NCI-H1930 (cell line): ENCODE measurements at places on chromosomes 7 and 10.

DNA sequence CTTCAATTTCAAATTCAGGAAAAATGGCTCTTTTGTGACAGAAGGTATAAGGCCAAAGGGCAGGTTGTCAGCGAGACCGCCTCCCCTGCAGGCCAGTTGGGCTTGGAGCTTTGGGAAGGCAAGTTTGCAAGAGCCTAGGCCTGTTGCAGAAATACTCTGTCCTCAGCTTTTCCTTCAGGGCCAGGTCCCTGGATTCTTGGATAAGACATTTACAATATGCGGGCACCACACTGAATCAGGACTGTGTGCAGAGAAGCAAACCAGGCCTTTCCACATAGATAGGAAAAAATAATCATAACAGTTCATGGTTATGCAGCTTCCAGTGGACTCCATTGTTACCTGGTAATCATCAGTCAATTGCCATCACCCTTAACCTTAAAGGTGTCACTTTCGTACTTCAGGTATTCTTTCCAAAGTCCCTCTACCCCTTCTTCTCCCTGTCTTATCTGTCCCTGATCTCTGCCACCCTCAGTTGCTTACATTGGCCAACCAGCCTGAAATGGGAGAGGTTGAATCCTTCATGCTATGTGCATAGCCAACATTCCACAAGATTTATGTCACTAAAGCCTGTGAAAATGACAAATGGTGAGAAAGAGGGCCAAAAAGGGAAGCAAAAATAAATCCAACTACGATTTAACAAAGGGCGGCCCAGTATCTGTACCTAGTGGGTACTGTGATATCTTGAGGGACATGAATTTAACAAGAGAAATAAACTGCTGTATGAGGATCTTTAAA, 304.5 kb upstream of the NFE2L3 start:
- DNase-seq, result no peak

DNA sequence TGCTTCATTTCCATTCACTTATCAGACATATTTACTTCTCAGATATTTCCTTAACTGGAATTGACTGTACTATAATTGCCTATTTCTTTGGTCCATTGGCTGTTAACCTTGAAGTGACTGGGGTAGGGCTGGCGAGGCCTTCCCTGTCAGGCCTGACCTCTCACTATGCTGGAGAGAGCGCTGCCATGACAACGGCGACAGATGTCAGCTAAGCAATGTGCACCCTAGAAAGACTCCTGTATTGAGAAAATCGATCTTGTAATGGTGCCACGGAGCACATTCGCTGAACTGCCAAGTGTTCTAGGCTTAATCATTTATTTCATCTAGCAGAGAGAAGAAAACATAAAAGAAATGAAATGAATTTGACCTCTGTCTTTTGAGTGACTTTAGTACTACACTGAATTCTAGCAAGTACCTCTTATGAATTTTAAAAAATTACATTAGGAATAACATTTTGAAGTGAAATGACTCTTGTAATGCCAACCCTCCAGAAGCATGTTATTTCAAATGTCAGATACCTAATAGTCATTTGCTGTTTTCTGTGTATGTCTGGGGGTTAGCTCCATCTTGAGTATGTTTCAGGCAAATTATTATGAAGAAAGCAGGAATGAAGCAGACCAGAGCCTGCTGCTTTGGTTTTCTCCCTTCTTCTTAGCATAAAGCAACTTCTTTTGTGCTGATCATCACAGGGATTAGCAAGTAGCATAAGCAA, 148.0 kb downstream of the SNX10 start:
- no peak for DNase-seq

- no peak for DNase-seq
These were observed 1.9 kb downstream of the EZH2 start for GRCh38 chr7:148882192-148882591.

DNA sequence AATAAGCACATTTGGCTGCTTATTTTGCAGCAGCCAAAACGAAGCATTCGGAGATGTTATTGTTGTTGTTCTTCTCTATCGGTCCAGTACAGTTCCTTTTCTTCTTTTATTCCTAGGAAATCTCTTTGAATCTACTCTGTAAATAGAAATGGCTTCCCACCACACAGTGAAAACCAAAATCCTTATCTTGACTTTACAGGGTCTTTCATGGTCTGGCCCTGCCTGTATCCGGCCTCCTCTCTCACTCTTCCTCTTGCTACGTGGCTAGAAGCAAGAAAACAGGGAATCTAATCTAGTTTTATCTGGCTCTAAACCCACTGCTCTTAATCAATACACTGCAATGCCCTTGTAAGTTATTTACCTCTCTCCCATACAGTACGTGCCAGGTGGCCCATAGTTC, 926.0 kb upstream of the C7orf33 start:
- no peak for DNase-seq

DNA sequence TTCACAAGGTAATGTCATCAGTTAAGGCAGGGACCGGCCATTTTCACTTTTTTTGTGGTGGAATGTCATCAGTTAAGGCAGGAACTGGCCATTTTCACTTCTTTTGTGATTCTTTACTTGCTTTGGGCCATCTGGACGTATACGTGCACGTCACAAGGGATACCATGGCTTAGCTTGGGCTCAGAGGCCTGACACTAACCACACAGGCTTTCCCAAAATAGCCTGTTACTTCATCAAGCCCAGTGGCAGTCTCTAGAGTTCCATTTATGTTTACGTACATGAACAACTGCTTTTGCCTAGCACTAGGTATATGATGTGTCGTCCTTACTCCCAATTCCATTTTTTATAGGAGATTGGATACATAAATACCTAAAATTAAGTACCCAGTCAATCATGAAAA, 237.9 kb downstream of the C7orf25 start:
- DNase-seq, result no peak

- no peak for DNase-seq
These were observed 24.1 kb downstream of the HIPK2 start for GRCh38 chr7:139753693-139754111.

DNA sequence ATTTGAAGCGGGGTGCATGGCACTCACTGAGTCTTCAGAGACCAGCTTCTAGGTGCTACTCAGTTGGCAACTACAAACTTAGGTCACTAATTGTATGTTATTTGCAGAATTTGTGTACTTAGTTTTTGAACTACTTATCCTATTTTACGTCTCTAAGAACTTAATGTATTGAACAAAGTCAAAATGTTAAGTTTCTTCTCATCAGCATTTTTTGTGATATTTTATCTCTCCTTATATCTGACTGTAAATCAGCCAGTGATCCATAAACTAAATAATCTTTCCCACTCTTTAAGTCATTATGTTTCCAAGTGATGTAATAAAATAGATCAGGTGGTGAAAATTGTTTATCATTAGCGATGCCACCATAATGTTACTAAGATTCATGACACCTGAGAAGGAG, 60.3 kb upstream of the TMEM248 start:
- DNase-seq, result no peak

DNA sequence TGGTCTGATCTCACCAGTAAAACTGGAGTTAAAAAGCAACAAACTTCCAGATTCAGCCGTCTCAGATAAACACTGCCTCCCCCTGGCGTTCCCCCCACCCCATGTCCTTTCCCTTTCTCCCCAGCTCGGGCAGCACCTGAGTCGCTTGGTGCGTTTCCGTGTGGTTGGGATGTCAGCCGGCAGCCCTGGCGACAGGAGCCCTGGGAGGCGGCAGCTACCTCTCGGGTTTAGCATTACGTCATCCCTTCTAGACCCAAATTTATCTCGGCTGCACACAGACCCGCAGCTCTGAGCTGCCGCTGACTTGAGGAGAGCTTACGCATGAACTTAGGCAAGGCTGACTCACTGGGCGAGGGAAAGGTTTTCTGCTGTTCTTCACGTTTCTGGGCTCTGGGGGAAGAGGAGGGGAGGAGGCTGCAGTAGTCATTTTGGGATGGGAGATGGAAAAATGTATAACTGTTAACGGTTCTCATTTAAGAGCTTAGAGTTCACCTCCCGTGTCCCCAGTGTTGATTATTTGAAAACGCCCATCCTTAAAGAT, 14.4 kb downstream of the MXI1 start:
- no peak for DNase-seq

- no peak for DNase-seq
These were observed 575.7 kb downstream of the REEP3 start for GRCh38 chr10:64096941-64097340.

DNA sequence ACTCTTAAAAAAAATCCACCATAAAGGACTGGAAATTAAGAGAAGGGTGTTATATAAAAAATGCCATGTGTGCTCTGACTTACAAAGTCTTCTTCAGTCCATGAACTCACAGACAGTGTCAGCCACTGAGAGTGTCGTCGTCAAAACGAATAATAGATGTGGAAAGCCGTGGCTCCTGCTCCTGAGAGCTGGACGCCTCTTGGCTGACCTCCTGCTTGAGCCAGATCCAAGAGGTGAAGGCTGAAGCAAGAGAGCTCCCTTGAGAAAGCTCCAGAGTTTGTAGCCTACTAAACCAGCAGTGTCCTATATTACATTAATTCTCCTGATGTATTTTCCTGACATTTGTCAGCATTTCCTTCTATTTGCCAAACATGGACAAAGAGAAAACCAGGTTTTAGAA, 234.3 kb upstream of the C7orf33 start:
- no peak for DNase-seq

GRCh38 chr10:22853906-22854447, 73.9 kb upstream of the ARMC3 start:
- DNase-seq, result no peak

GRCh38 chr10:373526-374309, 238.5 kb downstream of the ZMYND11 start:
- DNase-seq, result no peak

DNA sequence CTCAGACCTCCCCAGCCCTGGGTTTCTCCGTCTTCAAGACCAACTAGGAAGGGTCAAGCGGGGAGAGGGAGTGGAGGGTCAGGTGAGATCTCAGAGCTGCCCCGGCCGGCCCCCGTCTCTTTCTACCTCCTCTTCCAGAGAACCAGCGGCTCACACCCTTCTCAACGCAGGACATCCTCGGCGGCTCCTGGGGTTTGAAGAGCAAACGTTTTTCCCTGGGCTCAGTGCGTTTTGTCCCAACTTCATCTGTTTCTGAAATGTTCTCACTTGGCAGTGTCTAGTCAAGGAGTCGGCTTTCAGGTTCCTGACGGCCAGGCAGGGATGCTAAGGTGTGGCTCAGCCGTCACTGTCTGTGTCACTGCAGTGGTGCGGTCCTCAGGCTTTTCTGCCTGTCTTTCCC, 416.4 kb upstream of the FOXK1 start:
- DNase-seq, result no peak

GRCh38 chr10:54011117-54011516, 789.9 kb downstream of the PCDH15 start:
- no peak for DNase-seq

GRCh38 chr10:69573056-69573806, at the start of gene NEUROG3:
Gene NEUROG3, minus strand, starts transcription at chr10:69573422. Its CDS starts 379 bp downstream, at chr10:69573043.
- no peak for DNase-seq

- no peak for DNase-seq
These were observed 974.5 kb downstream of the LRMDA start for GRCh38 chr10:76405922-76406321.

GRCh38 chr7:98216941-98217622, 5.8 kb downstream of the BHLHA15 start:
- DNase-seq, result no peak

- no peak for DNase-seq
These were observed 70.5 kb downstream of the IQUB start for GRCh38 chr7:123463890-123464289.

DNA sequence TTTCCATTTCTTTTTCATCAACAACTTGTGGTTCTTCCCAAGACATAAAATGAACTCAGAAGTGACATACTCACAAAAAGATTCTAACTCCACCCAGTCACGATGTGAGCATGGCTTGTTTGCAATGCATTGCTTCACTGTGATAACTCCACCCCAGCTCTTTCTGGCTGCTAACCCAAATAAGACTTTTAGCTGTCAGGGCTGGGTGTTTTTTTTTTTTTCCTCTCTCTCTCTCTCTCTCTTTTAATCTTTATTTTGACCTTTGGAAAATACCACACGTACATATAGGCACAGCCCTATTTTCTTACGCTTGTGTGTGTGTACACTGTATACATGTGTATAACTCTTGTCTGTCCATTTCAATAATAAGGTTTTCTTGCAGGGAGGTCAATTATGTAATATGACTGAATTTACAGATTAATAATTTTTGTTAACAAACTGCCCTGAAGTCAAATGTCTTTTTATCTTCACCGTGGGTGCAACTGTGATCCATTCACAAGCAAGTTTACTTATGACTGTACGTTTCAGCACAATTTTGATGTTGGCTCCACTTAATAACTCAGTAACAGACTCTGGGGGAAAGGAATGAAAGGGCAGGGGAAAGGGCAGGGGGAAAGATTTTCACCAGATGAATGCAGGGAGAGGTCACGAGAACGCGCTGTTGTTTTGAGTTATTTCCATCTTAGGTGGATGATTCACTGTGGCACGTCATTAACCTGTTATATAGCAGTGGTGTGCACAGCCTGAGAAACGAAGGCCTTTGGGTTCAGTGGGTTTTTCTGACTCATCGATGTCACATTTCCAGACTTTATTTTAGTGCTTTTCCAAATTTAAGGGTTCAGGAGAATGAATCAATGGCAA, 49.1 kb downstream of the APBB1IP start:
- DNase-seq, result no peak

- DNase-seq, result no peak
These were observed 204.7 kb downstream of the ADRA2A start for GRCh38 chr10:111281516-111281915.

DNA sequence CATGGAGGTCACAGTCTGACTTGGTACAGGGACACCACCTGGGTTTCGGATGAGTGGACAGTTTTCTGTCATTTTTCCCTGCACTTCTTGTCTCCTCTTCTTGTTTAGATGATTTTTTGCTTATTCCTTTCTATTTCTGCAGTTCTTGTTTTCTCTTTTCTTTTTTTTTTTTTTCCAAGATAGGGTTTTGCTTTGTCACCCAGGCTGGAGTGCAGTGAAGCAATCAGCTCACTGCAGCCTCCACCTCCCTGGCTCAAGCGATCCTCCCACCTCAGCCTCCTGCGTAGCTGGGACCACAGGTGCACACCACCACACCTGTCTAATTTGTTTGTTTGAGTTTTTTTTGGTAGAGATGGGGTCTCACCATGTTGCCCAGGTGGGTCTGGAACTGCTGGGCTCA, 49.7 kb upstream of the RASGEF1A start:
- no peak for DNase-seq

GRCh38 chr10:86178401-86179152, 188.0 kb downstream of the GRID1 start:
- DNase-seq, result no peak

- no peak for DNase-seq
These were observed 813.4 kb downstream of the ANKRD7 start for GRCh38 chr7:119037941-119038340.
